Pulmonary artery endothelial cell (primary cell): ENCODE measurements at places on chromosomes 12 and 14. TPM values are rescaled to one million over a fixed set of nuclear protein-coding genes. Genes with fewer than 3 reads are reported as not detected.

The FAM186B gene
- total RNA-seq: 0.11 and 0.13 TPM in 2 replicates

The CLEC6A gene
- total RNA-seq: not detected in 2 replicates

- DNase-seq: no peak
Measured at GRCh38 chr12:115166698-115167315, 482.8 kb upstream of the TBX3 start.

DNA sequence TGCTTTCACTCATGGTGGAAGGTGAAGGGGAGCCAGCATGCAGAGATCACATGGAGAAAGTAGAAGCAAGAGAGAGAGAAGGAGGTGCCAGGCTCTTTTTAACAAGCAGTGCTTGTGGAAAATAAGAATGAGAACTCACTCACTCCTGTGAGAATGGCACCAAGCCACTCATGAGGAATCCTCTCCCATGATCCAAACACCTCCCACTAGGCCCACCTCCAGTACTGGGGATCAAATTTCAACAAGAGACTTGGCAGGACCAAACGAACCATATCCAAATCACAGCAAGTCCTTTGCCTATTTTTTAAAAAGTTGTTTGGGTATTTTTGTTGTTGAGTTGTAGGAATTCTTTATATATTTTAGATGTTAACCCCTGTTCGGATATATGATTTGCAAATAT lies 245.9 kb upstream of the ARID2 start:
- no peak for DNase-seq

DNA sequence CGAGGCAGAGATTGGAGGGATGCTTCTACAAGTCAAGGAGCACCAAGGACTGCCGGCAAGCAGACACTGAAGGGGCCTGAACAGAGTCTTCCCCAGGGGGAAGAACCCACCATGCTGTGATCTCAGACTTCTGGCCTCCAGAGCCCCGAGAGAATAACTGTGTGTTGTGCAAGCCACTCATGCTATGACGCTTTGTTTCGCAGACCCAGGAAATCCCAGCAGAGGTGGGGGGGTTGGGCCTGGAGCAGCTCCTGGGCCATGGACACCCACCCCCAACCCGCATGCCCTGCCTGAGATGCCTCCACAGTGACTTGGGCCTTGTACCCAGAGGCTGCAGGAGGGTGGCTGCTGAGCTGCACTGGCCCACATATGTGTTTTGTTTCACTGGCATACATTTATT lies 31.2 kb downstream of the ARL6IP4 start:
- no peak for DNase-seq

DNA sequence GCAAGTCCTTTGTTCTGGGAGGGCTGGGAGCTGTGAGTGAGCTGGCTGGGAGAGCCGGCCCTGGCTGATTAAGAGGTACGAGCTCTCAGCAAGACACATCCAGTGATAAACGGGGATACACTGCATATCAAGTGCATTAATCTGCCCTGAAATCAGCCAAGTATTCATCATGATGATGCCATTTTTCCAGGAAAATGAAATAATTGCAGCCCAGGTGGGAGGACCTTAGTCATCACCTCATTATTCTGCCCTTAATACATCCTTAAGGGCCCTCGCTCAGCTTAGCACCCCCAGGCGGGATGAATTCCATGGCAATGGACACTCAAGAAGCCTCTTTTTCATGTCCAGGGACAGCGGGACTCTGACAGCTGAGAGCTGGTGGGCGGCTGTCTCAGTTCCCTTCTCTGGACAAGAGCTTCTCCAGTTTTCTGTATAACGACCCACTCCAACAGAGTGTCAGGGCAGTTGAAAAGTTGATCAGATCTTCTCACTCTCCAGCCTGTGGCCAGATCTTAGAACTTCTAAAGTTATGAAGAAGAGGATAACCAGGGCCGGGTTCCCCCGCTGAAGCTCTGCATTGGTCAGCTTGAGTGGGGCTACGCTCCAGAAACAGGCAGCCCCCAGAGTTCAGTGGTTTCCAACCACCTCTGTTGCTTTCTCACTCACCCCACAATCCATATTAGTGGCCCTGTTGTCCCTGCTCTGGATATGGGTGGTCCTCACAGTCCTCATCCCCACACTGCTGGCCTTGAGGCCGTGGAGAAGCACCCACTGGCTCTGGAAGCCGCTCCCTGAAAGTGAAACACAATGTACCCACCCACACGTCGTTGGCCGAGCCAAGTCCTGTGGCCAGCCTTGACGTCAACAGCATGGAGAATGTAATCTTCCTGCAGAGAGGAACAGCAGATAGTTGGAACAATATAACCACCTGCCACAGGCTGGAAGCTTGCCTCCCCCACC lies 306.2 kb upstream of the DIO3 start:
- DNase-seq: no peak

- no peak for DNase-seq
Measured at GRCh38 chr14:77426396-77426795, 3.1 kb upstream of the NOXRED1 start.

DNA sequence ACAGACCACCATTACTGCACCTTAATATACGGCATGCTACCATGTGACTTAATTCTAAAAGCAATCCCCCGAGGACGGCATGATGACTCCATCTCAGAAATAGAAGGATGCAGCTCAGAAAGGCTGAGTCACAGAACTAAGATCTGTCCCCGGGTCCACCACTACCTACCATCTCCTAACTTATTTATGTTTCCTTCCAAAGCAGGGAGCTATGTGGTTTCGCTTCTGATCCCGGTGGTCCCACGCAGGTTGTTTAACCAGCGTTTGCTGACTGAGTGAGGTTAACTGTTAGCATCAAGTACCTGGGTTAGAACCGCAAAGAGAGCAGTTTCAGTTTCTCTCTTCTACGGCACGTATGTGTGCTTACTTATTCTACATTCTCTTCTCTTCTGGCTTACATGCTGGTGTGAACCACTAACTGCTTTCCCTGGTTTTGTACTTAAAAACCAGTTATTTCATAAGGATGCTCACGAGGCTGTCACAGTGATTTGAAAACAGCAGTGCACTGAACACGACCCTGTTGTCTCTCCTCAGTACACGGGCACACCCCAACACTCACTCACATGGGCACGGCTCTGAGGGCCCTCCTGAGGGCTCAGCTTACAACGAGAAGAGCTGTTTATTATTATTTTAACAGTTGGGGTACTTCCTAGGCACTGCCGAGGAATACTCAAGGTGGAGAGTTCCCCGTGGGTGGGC lies 66.7 kb downstream of the CCDC88C start:
- DNase-seq: no peak
